ENCODE measurements at places on chromosomes 12 and 14.
A peak's percentile ranks its signal among the peaks of the same experiment; 100 is the strongest.

DNA sequence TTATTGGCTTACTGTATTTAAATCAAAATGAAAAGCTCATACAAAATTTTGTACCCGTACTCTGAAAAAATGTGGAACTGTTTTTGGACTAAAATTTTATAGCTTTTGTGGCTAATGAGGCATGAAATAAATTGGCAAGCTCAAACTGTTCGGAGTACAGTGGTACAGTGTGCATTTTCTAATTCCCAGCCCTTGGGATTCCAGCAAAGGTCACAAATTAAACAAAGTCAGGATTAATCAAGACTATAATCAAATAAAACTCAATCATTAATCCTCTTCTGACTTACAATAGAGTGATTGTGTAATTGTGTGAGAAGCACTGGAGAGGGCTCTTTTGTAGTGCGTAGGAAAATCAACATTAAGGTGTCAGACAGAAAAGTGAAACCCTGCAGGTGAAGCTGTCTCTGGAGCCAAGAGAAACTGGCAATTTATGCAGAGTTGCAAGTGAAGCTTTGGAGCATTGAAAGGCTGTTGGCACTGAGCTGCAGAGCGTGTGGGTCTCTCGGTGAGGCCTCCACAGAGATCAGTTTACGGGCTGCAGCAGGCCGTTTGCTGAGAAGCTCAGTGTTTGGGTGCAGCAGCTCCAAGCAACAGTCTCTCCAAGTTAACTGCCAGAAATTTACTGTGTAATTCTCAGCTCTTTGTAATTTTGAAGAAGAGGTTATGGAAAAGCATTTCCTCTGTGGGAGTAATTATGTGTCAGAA is 275.9 kb downstream of the FBXL14 start:
- peak; percentile 27 for DNase-seq

DNA sequence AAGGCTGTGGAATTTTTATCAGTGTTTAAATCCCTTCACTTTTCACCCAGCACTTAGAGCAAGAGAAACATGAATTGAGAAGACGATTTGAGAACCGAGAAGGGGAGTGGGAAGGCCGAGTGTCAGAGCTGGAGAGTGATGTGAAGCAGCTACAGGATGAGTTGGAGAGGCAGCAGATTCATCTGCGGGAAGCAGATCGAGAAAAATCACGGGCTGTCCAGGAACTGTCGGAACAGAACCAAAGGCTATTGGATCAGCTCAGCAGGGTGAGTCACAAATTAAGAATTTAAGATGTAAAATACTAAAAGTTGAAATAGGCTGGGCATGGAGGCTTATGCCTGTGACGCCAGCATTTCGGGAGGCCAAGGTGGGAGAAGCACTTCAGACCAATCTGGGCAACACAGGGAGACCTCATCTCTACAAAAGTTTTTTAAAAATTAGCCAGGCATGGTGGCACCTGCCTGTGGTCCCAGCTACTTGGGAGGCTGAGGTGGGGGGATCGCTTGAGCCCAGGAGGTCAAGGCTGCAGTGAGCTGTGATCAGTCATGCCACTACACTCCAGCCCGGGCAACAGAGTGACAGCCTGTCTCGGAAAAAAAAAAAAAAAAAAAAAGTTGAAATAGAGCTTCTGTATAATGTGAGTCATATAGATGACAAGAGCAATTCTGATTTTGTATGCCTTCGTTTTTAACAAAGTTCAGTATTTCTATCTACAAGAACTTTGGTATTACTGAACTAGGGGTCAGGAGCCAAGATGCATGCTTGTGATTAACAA is 9.6 kb downstream of the BICDL1 start:
- no peak for DNase-seq

- DNase-seq, result no peak
Observed at GRCh38 chr12:93089805-93090569, 160.9 kb upstream of the EEA1 start.

DNA sequence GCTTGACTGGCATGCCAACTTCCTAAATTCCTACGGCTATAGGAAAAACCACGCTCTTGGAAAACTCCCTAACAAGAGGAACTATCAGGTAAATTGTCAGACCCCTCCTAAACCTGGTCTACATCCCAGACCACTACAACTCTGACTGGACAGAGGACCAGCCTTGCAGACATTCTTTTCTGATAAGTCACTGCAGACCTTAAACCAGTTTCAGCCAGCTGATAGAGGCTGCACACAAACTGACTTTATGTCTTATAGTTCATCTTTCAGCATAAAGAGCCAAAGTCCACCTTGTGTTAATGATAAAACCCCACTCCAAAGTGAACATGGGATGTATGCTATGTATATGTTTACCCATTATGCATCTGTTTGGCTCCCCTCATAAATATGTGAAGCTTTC is 166.6 kb downstream of the KTN1 start:
- no peak for DNase-seq

GRCh38 chr12:123050913-123051312 is 70.4 kb downstream of the ARL6IP4 start:
- DNase-seq, result no peak

DNA sequence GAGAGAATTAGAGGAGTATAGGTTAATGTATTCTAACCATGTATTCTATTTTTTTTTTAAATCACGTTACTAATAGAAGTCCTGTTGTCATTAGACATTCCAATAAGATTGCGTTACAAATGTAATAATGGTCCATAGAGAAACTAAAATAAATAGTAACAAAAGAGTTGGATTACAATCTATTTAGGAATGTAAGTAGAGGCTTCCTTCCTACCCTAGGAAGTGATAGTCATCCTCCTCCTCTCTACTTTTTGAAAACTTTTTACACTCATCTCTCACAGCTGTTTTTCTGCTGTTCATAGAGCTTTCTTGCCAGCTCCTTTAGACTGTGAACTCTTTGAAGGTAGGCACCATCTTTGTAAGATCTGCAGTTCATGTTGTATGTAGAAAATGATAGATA is 23.6 kb downstream of the TRHDE start:
- DNase-seq, result no peak

GRCh38 chr14:100696590-100696989 is 30.1 kb upstream of the DLK1 start:
- DNase-seq, result no peak

GRCh38 chr12:112607427-112607826 is 184.1 kb upstream of the RPH3A start:
- no peak for DNase-seq

GRCh38 chr12:74393272-74393671 is 144.4 kb upstream of the ATXN7L3B start:
- no peak for DNase-seq

DNA sequence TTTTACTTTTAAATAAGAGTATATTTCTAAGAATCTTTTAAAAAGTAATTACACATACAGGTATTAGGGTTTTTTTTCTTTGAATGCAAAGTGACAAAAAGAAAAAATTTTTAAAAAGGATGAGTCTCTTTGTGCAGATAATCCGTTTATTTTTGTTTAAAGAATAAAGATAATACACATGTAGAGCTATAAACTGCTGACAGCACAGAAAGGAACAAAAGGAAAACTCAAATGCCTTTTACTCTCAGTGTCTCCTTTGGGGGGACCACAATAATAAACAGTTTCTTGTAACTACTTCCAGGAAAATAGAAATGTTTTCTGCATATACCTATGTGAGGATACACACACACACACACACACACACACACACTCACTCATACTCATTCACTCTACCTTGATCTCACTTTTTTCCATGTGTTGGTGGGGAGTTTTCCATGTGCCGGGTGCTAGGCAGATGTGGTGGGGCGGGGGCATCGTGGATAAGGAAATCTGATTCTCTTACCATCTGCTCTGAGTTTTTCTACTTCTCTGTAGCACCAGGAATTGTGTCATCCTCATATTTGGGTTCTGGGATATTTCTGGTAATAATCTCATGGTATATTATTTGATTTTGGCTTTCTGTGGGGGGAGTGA is 58.1 kb downstream of the KCTD10 start:
- DNase-seq, result no peak

GRCh38 chr12:89750389-89751351 is 42.0 kb upstream of the ATP2B1 start:
- no peak for DNase-seq

GRCh38 chr12:68180792-68181744 is 21.5 kb upstream of the IFNG start:
- no peak for DNase-seq

DNA sequence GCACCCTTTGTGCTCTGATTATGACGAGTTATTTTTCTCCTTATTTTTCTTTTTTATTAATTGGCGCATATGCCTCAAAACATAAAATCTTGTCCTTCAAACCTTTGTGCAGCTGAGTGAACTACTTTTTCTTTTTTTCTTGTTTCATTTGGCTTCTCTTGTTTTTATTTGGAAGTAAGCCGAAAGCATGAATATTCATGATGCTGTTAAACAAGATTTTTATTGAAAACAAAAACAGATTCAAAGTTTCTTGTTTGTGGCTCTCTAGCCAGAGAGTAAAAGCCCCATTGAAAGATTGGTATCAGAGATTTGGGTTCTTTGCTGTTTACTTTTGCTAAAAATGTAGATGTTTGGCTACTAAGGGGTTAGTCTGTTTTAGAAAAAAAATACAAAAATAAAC is 183.8 kb downstream of the TMEM132C start:
- no peak for DNase-seq
